Iris pigment epithelial cell (primary cell): ENCODE measurements at places on chromosomes 2 and 18.

DNA sequence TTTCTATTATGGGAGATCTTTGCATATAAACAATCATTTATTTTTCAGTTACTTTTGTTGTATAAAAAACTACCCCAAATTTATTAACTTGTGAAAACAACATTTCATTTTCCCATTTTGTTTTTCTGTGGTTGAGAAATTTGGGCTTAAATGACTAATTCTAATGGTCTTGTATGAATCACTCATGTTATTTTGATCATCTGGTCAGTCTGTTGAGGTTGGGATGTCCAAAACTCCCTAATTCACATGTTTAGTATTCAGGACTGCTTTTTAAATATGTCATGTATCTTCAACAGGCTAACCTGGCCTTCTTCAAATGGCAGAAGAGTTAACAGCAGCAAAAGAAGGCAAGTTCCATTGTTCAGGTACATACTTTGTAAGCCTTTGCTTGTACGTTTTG lies 788.1 kb downstream of the TRIB2 start:
- DNase-seq = no peak

DNA sequence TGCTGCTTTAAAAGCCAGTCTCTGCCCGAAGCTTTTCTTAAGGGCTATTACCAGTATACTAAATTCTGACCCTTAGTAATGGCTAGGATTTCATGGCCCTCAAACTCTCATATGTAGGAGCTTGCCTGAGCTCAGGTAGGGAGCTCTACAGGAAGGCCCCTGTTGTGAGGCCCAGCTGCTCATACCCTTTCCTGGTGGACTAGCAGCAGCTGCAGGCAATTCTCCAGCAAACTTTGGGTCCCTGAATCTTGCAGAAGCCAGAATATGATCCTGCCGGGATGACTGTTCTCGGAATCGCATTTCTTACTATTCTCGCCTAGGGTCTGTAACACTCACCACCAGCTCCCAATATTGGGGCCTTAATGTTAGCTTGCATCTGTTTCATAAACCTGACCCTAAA lies 106.4 kb upstream of the SERTAD2 start:
- DNase-seq = no peak

DNA sequence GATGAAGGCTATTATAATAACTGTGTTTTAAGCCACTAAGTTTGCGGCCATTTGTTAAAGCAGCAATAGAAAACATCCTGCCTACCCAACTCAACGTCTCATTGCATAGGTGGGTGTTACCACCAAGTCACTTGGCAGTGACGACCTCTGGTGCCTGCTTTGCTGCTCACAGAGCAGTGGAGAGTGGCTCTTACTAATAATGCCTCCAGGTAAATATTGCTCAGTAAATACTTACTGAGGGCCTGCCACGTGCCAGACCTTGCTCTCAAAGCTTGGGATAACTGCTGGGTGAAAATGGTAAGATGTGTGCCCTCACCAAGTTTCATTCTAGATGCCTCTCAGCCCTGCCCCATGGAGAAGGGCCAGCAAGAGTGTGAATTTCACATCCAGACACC lies 27.7 kb downstream of the ITGA6 start:
- no peak for DNase-seq

- DNase-seq = peak; percentile 72
Observed at GRCh38 chr2:135701442-135701841, 40.2 kb upstream of the UBXN4 start.

DNA sequence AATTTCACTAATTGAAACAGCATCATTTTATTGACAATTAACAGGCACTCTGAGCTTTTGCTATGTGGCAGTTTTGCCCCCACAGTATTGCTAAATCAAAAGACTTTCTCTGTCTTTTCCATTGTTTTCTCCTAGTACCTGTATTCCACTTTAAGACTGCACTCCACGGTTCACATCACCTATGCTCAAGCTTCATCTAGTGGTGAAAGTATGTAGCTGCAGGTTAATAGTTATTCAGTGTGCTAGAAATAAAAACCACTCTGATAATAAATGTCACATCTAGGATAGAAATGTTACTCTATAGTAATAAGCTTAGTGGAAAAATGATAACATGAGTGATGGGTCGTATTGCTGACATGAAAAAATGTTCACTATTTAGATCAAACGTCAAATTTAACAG lies 24.6 kb downstream of the ARL6IP6 start:
- no peak for DNase-seq

GRCh38 chr2:224832207-224832606 lies 116.0 kb upstream of the CCDC195 start:
- DNase-seq = no peak

- no peak for DNase-seq
Observed at GRCh38 chr2:73091696-73092095, 20.2 kb upstream of the SFXN5 start.

DNA sequence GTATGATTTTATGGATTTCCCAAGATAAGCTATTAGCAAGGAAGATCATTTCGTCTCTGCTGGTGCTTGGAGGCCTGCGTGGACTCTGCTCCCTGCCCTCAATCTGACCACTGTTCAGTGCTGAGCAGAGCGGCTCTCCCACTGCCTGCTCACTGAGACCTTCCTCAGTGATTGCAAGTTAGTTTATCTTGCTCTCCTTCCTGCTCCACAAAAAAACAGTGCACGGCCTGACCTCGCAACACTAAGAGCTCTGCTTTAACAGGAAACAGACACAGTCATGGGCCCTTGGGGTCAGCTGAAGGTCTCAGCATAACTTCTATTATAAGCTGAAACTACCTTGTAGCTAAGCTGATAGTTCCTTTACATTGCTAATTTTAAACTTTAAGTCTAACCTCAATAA lies 53.1 kb downstream of the PRELID3A start:
- peak; percentile 82 for DNase-seq

DNA sequence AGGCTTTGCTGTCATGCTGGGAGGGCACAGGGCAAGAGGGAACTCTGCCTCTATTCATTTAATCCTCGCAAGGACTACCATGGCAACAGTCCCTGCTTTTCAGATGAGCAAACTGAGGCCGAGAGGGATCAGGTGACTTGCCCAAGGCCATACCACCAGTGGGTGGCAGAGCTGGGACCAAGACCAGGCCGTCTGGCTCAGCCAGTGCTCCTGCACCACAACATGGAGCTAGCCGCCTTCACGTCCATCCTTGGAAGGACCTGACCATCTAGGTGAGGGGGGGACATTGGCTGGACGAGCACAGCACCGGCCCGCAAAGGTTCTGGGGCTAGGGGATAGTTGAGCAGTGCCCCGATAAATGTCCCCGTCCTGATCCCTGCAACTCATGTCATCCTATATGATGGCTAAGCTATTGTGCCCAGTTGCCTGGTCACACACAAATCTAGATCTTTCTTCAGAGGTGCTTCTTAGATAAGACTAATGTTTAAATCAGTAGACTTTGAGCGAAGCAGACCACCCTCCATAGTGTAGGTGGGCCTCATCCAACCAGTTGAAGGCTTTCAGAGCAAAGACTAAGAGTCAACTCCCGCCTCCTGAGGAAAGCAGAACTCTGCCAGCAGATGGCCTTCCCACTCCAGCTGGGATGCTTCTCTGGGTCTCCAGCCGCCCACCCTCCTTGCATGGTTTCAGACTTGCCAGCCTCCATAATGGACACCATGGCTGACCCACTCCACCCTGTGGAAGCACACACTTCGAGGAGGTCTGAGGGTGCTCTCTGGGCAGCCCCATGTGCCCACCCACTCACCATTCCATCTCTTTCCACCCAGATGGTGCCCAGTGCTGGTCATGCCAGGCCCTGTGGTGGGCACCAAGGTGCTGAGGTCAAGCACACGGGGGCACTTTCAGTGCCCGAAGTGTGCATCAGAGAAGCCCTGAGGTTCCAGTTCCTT lies 214.8 kb upstream of the RAB6C start:
- no peak for DNase-seq

- DNase-seq = no peak
Observed at GRCh38 chr2:26978061-26978596, 7.7 kb downstream of the MAPRE3 start.
